ENCODE measurements at places on chromosomes 11 and 22. TPM values are rescaled to one million over a fixed set of nuclear protein-coding genes. Genes with fewer than 3 reads are reported as not detected.
A peak's percentile ranks its signal among the peaks of the same experiment; 100 is the strongest.

CARD18 gene
- 3.2 TPM for total RNA-seq

- H3K36me3 ChIP-seq = no peaks in the 10 kb centered on the region
- H3K4me1 ChIP-seq = no peaks in the 10 kb centered on the region
- H3K4me3 ChIP-seq = no peak overlapping the region
- no peak for DNase-seq
- no peak overlapping the region for H3K27ac ChIP-seq
Observed at GRCh38 chr11:102500829-102501228, 29.7 kb downstream of the MMP7 start.

- no peaks in the 10 kb centered on the region for H3K27me3 ChIP-seq
- DNase-seq = no peak
- H3K36me3 ChIP-seq = no peaks in the 10 kb centered on the region
Observed at GRCh38 chr11:115207166-115207591, 297.0 kb downstream of the CADM1 start.

- peak overlapping the region; percentile 43 for H3K27ac ChIP-seq
- no peak overlapping the region for H3K4me3 ChIP-seq
Observed at GRCh38 chr11:3345736-3346135, 33.2 kb downstream of the ZNF195 start.

GRCh38 chr11:120462825-120463224 lies 48.7 kb upstream of the GRIK4 start:
- no peak overlapping the region for H3K27ac ChIP-seq
- H3K27me3 ChIP-seq = no peaks in the 10 kb centered on the region
- H3K36me3 ChIP-seq = peaks cover 79% of the 10 kb centered on the region
- DNase-seq = no peak
- H3K4me1 ChIP-seq = no peaks in the 10 kb centered on the region

Measured in K562 (cell line).